Stimulated activated memory B cell treated with anti-CD40 and anti-IgM and Interleukin-4, amounts not matched to agents 10 μg/mL and 1 μg/mL and 100 μg/mL, for 72 hours (primary cell): ENCODE measurements at places on chromosomes 3 and 15.

DNA sequence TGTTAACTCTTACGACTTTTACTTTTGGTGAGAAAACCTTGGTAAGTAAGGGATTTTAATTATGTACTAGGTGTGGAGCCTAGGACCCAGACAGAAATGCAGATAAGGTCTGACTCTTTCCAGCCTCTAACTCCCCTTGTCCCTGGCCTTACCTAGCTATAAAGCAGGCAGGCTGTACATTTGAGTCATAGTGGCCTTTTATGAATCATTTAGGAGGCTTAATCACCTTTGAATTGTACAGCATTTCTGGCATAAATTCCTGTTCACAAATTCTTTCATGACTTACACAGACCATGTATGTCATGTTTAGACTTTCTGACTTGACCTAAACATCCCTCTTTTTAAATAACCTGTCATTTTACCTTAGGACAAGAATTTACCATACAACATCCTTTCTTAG is 47.4 kb downstream of the CHCHD4 start:
- no peak for ATAC-seq

DNA sequence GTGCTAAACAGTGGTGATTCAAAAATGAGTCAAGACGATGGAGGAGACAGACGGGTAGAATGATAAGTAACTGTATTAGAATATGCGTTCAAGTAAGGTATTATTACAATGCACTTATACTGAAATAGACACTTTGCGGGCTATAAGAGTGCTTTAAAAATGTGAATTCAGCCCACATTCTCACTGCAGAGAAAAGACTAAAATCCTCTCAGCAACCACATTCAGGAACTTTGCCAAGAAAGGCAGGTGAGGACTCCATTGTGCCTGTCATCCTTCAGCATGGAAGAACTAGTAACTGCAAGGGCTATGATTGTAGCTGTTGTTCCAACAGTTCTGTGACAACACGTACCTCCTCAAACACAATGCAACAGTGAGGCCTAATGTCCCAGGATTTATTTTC is 272.0 kb downstream of the RORA start:
- ATAC-seq = no peak

GRCh38 chr3:29890801-29891200 is 609.9 kb downstream of the RBMS3 start:
- no peak for ATAC-seq

DNA sequence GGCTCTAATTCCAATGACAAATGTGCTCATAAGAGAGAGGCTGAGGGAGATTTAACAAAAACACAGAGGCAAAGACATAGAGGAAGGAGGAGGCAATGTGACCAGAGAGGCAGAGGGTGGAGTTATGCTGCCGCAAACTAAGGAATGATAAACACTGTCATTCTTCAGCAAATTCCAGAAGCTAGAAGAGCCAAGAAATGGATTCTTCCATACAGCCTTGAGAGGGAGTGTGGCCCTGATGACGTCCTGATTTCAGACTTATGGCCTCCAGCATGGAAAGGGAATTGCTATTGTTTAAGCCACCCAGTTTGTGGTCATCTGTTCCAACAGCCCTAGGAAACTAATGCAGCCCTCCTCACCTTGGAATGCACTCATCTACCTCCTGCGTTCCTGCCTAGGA is 30.5 kb downstream of the CD47 start:
- no peak for ATAC-seq

DNA sequence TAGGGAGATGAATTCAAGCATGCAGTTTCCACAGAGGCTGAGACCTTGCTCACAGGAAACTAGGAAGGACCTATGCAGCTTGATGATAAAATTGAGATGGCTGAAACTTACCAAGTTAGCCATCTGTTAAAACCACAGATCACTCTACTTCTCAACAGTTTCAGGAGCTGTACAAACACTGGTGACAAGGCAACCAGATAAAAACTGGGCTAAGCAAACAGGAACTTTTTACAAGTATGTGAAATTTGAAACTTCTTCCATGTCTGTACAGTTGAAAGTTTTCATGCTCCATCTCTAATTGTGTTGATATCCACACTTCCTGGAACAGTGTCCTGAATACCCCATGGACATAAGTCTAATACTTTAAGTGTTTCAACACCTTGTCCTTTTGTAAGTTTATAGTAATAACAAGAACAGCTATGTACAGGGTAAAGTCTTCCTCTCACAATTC is 78.2 kb downstream of the FAIM start:
- ATAC-seq = peak; percentile 89

DNA sequence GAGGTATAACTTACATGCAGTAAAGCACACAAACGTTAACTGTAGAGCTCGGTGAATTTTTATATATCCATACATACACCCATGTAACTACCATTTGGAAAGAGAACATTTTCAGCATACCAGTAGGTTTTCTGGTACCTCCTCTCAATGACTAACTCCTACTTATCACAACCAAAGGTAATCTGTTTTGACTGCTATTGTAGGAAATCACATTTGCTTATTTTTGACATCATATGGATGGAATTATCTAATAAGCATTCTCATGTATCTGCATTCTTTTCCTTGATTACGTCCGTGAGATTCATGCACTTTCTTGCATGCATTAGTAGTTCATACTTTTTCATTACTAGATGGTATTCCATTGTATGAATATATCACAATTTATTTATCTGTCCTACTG is 76.8 kb downstream of the CSNK1G1 start:
- no peak for ATAC-seq

- ATAC-seq = no peak
Observed at GRCh38 chr15:74393423-74393822, 26.0 kb upstream of the CYP11A1 start.

DNA sequence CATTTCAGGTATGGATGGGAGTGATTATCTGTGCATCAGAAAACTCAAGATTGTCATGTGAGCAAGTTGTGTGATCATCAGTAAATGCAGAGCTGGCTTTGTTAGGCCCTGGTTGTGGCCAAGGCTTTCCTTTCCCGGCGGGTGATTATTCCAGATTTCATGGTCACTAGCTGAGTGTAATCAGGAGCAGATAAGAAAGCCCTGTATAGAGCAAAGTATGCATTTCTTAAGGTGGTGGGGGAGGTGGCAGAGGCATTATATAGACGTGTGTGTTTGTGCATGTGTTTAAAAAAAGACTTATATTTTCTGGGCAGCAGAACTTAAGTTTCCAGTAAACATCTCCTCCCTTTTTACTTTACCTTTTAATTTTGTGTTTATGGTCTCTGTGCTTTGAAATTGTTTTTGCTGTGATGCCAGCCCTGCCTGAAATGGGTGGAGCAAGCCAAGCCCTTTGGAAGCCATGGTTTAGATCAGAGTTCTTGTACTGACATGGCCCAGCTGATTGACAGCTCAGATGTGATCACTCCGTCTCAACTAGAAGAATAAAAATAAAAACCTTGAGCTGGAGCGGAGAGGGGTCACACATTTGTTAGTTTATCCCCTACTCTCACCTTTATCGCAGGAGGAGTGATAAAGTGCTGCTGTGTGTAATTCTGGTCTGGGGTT is 22.2 kb downstream of the SMAD3 start:
- ATAC-seq = no peak

GRCh38 chr3:177474652-177475355 is 277.5 kb upstream of the TBL1XR1 start:
- ATAC-seq = no peak

GRCh38 chr3:171116365-171116764 is 89.8 kb upstream of the SLC2A2 start:
- ATAC-seq = no peak

GRCh38 chr15:89836267-89837133 is 21.8 kb upstream of the ANPEP start:
- ATAC-seq = no peak

- no peak for ATAC-seq
Observed at GRCh38 chr3:73084170-73084569, 22.7 kb downstream of the EBLN2 start.

DNA sequence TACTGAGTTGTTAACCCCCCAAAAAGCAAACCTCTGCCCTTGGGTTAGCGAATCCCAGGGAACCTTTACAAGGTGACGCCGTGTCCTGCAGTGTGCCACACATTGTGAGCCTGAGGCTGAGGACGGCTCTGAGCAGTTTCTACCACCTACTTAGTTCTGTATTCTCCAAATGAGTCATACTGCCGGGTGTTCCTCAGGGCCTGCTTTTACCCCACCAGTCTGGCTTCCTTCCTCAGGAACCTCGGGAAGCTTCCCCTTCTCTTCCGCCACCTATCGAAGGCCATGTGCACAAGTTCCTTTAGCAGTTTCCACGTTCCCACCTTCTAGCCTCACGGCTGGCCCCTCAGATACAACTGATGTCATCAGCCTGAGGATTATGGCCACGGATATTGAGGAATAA is 384.0 kb upstream of the TPM1 start:
- peak; percentile 79 for ATAC-seq

GRCh38 chr3:101216710-101217465 is 103.5 kb downstream of the IMPG2 start:
- peak; percentile 78 for ATAC-seq

GRCh38 chr15:78322243-78322642 is 17.9 kb upstream of the CRABP1 start:
- ATAC-seq = no peak
